ENCODE measurements at places on chromosomes 4 and X.

GRCh38 chr4:48954314-48954713 is 31.8 kb upstream of the CWH43 start:
- no peak for DNase-seq

DNA sequence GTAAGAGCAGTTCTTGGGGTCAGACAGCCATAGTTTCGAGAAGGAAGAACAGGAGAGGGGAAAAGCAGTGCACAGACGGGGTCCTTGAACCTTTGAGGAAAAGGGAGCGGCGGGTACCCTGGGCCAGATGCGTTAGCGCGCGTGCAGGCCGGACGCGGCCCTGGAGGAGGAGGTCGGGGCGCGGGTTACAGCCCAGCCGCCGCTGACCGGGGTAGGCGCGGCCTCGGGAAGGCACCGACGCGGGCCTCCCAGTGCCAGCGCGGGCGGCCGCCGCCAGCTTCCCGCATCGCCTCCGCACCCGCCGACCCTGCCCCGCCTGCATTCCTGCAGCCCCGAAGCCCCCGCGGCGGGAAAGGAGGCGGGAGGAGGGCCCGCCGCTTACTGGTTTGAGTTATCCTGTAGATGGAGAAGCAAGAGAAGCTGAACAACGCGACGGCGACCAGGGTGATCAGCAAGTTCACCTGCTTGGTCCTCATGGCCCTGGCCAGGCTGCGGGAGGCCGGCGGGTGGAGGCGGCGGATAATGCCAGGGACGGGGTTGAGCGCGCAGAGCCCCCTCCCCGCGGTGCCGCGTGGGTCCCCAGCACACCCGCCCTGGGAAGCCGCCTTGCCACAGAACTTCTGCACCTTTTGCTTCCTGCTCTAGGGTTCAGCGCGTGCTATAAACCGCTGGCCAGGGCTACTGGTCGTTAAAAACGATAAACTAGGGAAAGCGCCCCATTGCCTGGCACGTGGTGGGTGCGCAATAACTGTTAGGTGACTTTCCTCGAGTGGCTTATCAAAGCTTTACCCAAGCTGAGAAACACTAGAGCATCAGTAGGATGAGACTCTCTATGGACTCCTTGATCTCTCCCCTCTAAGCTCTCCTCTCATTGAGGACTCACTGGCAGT is at the start of gene MGAT4D:
Gene MGAT4D, minus strand, starts transcription at position 547 of the 890 bp plus-strand sequence. Its CDS starts 71 bp downstream, at position 476.
- peak; percentile 24 for DNase-seq

DNA sequence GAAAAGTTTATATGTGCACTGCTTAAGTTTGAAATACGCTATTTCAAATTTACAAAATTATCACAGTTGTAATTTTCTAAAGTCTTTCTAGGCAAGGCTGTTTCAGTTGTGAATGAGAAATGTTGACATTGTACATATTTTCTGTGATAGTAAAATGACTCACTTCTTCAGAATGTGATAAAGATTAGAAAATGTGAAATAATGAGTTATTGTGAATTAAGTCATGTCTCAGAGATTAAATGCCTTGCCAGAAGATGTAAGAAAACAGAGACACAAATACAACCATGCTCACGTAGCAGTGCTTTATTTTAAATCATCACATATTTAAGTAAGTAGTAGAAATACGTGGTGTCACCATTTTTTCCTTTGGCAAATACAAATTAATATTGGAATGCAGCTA is 768 bp downstream of the CLCN4 start:
- no peak for DNase-seq

GRCh38 chrX:30734782-30735181 is 81.6 kb downstream of the GK start:
- DNase-seq: no peak

- DNase-seq: no peak
Measured at GRCh38 chrX:35166023-35166422, 223.4 kb downstream of the FAM47B start.

GRCh38 chr4:25180524-25181131 is 20.4 kb upstream of the SEPSECS start:
- DNase-seq: no peak

DNA sequence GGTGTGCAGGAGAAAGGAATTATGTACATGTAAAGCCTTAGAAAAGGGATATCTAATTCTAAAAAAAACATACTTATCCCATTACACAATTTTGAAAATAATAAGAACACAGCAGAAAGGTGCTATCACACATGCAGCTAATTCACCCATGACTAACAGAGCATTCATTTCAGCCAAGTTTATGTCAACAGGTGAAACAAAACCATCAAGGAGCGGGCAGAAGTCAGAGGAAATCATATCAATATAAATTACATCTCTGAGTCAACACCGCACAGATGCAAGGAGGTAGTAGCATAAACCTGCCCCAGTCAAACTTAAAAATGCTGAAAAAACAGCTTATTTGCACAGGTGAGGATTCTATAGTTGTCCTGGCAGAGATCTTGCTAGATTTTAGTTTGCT is 197.9 kb downstream of the PRDM5 start:
- no peak for DNase-seq

- no peak for DNase-seq
Measured at GRCh38 chr4:145333786-145334185, 147.9 kb upstream of the SMAD1 start.

Data from right hindlimb (tissue), 1 donor.